Stimulated activated CD4-positive, alpha-beta T cell treated with anti-CD3 and anti-CD28 coated beads, Interleukin-12 subunit alpha, Interleukin-12 subunit beta, amount 100 ng/mL, for 24 hours (primary cell): ENCODE measurements at places on chromosomes 4 and X.

DNA sequence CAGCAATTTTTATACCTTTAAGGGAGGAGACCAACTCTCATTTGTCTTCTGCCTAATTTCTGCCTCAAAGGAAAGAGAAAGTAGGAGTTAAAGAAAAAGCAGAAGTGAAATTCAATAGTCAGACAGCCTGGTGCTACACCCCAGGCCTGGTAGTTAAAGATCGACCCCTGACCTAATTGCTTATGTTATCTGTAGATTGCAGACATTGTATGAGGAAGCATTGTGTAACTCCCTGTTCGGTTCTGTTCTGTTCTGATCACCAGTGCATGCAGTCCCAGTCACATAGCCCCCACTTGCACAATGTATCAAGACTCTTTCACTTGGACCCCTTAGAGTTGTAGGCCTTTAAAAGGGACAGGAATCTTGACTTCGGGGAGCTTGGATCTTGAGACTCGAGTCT, 335.9 kb upstream of the AR start:
- no peak for DNase-seq

DNA sequence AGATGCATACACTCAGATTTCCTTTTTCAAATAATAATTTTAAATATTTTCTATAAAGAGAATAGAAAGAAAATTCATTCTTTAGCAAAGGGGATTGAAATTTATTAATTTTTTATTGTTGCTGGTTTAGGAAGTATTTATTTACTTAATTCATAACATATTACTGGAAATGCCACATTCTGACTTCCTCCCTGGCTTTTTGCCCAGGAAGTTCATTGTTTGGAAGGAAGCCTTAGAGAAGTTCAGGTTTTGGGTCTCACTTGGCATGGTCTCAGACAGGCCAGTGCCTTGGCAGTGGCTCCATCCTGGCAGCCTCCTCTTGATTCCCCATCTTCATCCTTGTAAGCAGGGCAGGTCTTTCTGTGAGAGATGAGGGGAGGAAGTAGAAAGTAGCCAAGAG, 50.5 kb downstream of the IL15 start:
- DNase-seq = no peak

DNA sequence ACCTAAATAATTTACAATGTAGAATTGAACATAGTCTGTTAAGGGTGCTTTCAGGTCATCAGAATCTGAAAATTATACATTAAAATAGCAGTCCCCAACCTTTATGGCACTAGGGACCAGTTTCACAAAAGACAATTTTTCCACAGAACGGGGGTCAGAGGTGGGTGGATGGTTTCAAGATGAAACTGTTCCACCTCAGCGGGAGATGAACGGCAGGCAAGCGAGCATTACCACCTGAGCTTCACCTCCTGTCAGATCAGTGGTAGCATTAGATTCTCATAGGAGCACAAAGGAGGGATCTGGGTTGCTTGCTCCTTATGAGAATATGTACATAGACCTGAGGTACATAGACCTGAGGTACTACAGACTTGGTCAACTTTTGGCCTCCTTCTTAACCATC, 29.0 kb downstream of the LRBA start:
- peak; percentile 35 for DNase-seq

GRCh38 chrX:150348365-150348764, 14.8 kb upstream of the MAMLD1 start:
- DNase-seq = no peak

- DNase-seq = no peak
These were observed 250.8 kb downstream of the ARHGAP24 start for GRCh38 chr4:85725721-85726170.

DNA sequence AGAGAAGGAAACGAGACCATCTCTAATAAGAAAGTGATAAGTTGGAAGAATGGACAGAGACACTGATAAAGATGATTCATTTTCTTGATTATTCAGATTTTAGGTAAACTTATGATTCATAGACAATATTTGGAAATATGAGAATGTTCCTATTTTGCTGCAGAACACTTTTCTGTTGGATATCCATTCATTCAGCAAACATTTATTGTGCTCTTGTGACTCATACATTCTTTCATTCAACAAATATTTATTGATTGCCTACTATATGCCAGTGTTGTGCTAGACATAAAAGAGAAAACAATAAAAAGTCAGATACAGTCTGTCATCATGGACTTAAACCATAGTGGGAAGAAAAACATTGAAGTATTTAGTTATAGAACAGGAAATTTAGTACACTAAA, 1232.0 kb downstream of the STIM2 start:
- DNase-seq = no peak

DNA sequence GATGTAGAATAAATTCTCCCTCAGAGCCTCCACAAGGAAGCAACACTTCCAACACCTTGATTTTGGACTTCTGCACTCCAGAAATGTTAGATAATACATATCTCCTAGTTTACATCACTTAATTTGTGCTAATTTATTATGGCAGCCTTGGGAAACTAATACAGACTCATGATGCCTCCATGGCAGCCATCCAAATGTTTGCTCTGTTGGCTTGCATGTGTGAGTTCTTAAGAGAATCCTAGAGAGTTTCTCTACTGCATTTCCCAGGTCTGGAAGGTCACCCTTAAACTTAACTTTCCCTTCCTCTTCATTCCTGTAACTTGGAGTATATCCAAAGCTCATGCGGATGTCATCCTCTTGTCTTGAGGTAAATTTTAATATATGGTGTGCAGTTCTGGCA, 956.1 kb downstream of the ADGRL3 start:
- no peak for DNase-seq

DNA sequence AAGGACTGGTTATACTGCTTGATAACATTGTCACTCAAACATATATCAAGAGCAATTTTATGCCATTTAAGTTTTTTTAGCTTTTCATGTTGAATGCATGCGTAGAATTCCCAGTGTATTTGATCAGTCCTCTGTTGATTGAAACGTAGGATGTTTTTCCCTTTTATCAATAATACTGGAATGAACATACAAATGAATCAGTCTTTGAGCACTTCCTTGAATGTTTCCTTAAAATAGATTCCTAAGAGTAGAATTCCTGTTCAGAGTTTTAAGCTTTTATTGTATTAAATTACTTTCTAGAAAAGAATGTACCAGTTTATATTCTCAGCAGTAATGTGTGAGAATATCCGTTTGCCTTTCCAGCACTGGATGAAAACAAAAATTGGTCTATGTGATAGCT, 37.8 kb downstream of the ADD1 start:
- no peak for DNase-seq

DNA sequence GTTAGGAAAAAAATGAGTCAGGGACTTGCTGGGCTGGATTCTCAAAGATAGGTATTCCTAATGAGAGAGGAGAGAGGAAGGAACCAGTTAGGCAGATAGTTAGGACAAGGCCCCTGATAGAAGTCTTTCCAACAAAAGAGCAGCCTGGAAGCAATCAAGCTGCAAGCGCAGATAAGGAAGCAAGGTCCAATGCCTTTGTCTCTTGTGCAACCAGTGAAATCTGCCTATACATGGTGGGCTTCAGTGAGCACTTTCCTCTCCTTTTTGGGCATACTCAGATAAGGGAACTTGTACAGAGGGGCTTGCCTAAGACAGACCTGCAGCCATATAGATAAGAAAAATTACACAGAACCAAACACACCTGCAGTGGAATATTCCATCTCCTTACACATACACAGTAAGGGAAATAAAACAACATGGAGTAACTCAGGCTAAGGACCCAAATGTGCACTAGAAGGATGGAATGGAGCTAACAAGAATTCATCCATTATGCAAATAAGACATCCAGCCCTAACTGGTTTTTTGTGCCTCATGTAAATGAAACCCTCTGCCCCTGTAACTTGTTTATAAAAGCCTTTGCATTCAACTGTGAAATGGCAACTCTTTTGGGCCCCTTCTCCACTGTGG, 68.8 kb downstream of the PCDH18 start:
- no peak for DNase-seq

GRCh38 chr4:8336412-8337075, 67.0 kb downstream of the HTRA3 start:
- DNase-seq = no peak

DNA sequence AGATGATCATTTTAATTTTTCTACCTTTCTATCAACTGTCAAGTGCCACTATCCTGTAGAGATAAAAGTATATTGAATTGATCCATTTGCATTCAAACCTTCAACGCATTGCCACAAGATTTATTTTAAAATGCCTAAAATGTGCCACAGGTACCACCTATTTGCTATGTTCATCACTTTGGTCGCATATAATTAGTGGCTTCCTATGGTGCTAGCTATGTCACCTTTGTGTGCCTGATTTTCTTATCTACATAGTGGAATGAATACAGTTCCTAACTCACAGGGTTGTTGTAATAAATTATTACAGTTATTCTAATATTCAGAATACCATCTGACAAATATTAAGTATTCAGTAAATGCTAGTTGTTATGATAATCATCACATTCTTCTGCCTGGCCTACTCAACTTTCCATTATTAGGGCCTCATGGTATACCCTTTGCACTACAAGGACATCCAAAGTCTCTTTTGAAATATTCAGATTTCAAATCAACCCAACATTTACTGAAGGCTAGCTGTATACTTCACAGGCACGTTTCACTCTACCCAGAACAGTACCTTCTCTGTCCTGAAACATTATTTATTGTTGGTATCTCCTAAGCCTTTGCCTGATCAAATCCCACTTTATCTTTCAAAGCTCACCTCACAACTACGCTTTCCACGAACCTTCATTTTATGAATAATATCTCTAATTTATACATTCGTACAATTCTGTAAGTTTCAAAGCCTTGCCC, 62.4 kb downstream of the ANXA10 start:
- no peak for DNase-seq

GRCh38 chr4:121788896-121789295, 12.2 kb upstream of the EXOSC9 start:
- DNase-seq = no peak

GRCh38 chrX:42755815-42756214, 22.1 kb downstream of the PPP1R2C start:
- no peak for DNase-seq

DNA sequence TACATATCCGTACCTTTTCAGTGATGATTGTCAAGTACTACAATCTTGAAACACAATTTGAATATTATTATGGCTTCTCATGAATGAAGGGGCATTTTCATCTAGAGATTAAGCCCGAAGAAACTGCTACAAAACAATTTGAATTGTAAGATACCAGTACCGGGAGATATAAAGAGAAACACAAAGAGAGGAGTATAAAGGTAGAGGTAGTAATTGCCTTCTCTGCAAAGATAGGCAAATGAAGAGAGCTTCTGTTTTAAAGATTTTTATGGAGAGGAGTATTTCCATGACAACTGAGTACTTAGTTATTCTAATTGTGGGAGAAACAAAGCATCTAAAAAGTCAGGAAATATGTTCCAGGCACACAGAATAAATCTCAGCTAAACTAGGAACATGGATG, 25.3 kb upstream of the KCNIP4 start:
- no peak for DNase-seq

GRCh38 chr4:168487282-168488035, 7.2 kb upstream of the DDX60L start:
- DNase-seq = no peak

DNA sequence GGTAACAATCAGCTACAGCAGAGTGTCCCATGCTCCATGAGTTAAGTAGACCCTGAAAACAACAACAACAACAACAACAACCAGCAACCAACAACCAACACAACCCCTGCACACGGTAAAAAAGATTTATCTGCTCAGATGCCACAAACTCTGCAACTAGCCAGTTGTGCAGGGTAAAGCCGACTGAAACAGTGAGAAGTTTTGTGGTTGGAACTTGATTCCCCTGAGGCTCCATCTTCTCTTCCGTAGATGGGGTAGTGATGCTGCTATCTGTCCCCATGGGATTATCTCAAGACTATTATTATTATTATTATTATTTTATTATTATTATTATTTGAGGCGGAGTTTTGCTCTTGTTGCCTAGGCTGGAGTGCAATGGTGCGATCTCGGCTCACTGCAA, 50.6 kb upstream of the RAPGEF2 start:
- DNase-seq = no peak

DNA sequence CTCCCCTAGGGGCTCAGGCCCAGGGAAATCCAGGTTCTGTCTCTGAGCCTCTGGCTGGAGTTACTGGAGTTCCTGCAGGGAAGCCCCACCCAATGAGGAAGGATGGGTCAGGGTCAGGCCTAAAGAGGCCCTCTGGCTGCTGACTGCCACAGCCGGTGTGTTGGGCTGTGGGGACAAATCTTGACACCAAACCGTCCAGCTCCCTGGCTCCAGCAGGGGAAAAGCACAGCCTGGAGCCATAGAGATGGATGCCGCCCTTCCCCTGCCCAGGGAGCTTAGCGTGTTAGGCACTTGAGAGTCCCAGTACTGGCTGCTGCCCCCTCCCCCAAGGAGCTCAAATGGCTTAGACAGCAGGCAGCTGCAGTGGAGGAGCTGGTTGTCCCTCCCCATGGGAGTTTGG, 321.3 kb upstream of the LCORL start:
- no peak for DNase-seq

DNA sequence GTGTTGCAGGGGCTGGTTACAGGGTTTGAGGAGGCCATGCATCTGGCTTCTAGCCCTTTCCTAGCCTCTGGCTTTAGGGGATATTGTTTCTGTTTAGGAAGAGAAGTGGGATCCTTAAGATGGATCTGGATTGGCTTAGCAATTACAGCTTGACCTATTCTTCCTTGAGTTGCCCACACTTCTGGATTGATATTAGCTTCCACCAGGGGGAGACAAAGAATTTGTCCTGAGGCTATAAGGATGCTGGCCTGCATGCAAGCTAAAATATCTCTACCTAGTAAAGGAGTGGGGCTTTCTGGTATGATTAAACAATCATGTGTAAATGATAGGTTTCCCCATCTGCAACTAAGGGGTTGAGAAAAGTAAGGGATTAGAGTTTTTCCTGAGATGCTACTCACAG, 117.2 kb downstream of the TEX13C start:
- no peak for DNase-seq

- DNase-seq = peak; percentile 31
These were observed 450 bp downstream of the ACSL1 start for GRCh38 chr4:184825141-184825895.

GRCh38 chr4:99816545-99817308, at the start of gene DAPP1:
DAPP1 (plus strand) TSS chr4:99816827; CDS start chr4:99816914, 87 bp downstream.
- DNase-seq = peak; percentile 60

- peak; percentile 1 for DNase-seq
These were observed 848 bp downstream of the ACSL4 start for GRCh38 chrX:109732017-109732801.

DNA sequence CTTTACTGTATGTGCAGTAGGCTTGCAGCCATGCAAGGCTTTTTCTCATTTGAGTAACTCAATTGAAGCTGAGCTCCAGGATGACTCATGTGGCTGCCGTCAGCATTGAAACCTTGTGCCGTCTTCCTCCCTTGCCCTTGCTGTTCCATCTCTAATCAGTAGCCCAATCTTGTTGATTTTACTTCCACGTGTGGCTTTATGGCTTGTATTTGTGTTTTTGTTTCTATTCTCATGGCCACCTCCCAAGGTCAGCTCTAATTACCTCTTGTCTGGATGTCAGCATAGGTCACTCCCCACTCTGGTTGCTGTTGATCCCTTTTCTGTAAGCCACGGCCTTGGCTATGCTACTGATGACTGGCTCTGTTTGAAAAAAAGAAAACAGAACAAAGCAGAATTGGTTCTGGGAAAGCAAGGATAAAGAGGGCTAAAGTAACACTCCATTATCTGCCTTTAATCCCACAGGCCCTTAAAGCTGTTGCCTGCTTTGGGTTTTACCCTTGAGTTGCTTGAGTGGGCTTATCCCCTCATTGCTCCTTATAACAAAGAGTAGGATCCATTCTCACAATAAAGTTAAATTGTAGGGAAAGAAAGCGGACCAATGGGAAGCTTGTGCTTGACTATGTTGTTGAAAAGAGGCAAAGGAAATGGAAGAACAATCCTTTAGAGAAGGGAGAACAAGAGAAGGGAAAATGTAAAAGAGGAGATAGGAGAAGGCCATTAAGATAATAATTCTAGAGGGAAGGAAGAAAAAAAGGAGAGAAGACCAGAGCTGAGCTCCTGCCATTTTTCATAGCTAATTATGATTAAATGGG, 173.9 kb upstream of the PGRMC2 start:
- DNase-seq = no peak
